Activated CD8-positive, alpha-beta memory T cell treated with anti-CD3 and anti-CD28 coated beads, Interleukin-2, amount 10 ng/mL, durations not matched to agents 7 days and 5 days (primary cell): ENCODE measurements at places on chromosomes 1 and 21.

DNA sequence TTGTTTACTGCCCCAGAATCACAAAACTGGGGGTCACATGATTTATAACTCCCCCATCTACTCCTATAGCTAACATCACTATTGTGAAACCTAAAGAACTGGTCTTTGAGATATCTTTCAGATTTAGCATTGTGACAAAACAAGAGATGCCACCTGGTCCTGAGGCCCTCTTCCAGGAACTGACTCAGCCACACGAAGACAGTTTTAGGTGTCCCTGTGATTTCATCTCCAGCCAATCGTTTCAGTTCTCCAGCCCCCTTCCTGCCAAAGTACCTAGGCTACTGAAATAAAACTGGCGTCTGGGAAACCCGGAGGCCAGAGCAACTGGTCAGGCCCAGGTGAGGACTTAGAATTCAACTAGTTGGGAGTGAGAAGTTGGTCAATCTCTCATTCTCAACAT, 36.6 kb downstream of the TBX19 start:
- DNase-seq: no peak

DNA sequence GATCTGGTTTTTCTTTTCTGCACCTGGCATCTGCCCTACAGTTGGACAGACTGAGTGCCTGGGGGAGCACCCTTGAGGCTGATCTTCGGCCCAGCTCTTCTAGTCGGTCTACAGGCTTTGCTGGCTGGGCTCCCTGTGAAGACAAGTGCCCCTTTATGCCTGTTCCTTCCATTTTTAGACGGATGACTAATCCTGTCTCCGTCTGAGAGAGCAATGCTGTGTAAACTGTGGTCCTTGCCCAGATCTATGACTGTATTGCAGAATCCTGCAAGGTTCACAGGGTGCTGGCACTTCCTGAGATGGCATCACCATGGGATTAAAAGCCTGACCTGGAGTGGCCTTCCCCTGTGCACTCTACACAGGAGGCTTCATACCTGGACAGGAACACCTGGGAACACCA, 47.6 kb upstream of the SAMD13 start:
- no peak for DNase-seq

GRCh38 chr1:5955479-5955977, 36.7 kb downstream of the NPHP4 start:
- no peak for DNase-seq

DNA sequence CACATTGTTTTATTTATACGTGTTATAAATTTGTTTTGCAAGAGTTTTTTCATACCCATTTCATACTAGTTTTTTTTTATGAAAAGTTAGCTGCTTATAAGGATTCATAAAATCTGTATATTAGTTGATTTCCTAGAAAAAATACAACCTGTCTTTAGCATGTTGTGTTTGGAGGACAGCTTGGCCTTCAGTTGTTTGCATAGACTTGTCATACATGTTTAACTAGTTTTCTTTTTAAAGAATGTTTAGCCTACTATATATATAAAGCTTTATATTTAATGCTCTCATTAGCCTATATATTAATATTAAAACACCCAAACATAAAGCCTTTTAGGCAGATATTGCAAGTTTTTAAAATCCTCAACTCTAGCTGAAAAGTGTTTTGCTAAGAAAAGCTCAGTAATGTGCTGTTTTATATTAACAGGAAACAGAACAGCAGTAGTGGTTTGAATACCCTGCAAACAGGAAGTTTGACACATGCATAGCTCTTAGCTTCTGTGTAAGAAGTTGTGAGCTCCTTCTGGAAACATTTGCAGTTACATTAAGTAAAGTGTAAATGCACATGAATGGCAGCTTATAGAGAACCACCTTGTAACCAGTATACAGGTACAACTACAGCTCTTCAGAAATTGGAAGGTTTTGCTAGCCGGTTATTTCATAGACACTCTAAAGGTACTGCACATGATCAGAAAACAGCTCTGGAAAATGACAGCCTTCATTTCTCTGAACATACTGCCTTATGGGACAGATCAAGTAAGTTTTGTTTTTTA, at the start of gene PRKACB:
Gene PRKACB, plus strand, starts transcription at position 476 of the 770 bp plus-strand sequence. Its CDS starts 91 bp downstream, at position 567.
- DNase-seq: no peak

DNA sequence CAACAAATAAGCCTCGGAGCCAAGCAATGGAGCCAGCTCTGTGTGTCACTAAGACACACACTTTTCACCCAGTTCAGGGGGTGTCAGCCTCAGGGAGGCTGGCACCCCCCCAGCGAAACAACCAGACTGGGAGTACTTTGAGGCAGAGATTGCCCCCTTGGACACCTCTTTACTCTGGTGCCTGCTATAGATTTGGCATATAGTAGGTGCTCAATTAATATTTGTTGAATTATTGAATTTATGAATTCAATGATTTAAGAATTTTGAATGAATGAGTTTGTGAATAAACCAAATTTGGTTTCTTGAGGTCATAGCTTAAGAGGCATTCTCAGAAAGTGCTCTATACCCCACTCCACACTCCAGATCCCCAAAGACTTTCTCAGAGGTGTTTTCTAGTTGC, 70.3 kb downstream of the OLIG1 start:
- no peak for DNase-seq

GRCh38 chr1:101595881-101596374, 359.1 kb downstream of the S1PR1 start:
- DNase-seq: no peak

DNA sequence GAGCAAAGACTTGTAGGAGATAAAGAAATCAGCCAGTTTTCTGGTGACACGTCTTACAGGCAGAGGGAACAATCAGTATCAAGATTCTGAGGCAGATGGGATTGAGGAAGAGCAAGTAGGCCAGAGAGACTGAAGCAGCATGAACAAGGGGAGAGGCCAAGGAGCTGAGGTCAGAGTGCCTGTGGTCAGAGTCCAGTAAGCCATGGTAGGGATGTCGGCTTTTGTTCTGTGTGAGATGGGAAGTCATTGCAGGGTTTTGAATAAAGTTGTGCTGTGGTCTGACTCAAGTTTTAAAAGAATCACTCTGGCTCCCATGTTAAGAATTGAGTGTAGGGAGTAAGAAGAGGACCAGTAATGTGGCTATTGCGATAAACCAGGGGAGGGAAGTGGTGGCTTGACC, 85.9 kb upstream of the IVNS1ABP start:
- DNase-seq: no peak

- DNase-seq: no peak
These were observed 114.6 kb downstream of the KAZN start for GRCh38 chr1:14713077-14713476.

DNA sequence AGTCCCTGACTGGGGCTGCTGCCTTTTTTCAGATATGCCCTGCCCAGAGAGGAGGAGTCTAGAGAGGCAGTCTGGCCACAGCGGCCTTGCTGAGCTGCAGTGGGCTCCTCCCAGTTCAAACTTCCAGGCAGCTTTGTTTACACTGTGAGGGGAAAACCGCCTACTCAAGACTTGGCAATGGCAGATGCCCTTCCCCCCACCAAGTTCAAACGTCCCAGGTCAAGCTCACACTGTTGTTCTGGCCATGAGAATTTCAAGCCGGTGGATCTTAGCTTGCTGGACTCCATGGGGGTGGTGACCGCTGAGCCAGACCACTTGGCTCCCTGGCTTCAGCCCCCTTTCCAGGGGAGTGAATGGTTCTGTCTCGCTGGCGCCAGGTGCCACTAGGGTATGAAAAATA, 18.3 kb upstream of the C1orf53 start:
- DNase-seq: no peak

DNA sequence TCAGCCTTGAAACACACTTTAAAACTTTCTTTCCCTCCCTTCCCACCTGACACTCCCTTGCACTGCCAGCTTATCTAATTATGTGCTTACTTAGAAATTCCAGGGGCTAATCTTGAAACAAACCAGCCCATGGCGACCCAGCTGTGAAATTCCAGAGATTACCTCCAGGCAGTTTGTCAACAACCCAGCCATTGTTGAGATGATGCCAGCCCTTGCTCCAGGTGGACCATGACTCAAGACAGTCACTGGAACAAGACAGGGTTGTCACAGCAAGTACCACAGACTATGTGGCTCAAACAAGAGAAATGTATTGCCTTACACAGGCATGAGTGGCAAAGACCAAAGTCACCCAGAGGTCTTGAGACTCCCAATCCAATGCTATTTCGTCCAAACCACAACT, 7.9 kb downstream of the FYB2 start:
- DNase-seq: no peak

- peak; percentile 69 for DNase-seq
These were observed at the start of gene WNT2B for GRCh38 chr1:112508278-112509004. TSS of gene WNT2B (plus strand) at chr1:112508965. CDS start at chr1:112509263, 298 bp downstream.

GRCh38 chr1:223837206-223837605, 8.5 kb downstream of the TP53BP2 start:
- DNase-seq: no peak

DNA sequence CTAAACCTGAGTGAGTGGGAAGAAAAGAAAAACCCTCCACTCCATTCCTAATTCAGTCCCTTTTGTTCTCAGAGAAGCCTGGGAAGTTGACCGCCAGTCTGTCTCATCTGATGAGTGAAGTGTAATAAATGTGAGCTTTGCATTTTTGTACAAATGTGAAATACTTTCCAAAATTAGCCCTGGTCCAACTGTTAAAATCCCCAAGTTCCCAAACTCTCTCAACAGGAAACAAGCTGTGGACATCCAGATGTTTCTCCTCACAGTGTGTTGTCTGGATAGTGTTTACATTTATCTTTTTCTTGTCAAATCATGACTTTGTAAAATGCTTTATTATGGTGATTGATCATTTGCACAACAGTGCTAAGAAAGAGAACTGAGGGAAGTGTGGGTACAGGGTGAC, 145.1 kb downstream of the TM2D1 start:
- no peak for DNase-seq

DNA sequence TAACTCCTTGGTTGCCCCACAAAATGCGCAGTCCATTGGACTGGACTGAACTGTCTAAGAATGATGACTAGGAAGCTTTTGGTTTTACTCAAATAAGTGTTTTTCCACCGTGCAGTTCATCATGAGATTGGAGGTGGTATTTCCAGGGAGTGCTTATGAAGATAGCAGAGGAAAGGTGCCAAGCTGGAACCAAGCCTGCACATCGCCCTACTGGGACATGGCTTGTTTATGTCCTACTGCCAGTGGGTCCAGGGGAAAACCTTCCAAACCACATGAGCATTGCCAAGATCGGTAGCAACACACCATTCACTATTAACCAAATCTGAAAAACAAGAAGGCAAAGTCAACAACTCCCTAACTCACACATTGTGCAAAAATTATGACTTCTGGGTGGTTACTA, 54.7 kb upstream of the DSCAM start:
- DNase-seq: no peak

- DNase-seq: no peak
These were observed 29.2 kb downstream of the BCAR3 start for GRCh38 chr1:93652323-93652949.

- no peak for DNase-seq
These were observed 44.4 kb downstream of the RWDD3 start for GRCh38 chr1:95278173-95279006.

DNA sequence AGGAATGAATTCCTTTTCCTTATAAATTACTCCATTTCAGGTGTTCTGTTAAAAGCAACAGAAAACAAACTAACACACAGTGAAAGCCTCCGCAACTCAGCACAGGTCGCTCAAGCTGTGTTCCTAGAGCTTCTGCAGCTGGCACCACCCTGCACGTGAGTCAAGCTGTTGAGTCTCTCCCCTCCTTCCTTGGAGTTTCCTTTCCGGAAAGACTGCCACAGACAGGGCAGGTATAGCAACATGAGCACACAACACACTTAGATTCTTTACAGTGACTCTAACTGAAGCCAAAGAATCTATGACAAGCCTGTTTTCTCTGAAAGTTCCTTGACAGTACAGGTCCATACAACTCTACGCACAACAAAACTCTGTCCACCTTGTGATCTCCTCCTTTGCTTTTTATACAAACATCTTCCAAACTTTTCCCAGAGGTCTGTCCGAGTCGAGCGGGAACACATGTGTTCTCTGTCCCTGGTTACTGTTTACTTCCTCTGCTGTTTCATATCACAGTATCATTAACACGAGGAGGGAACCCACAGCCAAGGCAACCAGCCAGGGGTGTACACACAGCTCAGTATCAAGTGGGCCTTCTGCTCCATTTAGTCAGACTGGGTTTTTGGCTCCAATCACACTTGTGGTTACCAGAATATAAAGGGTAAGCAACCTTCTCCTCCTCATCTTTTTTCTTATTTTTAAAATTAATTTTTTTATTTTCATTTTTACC, 38.7 kb upstream of the DESI2 start:
- DNase-seq: no peak

GRCh38 chr1:115939455-115939854, 36.9 kb upstream of the SLC22A15 start:
- DNase-seq: no peak

GRCh38 chr1:200483491-200484143, 73.8 kb upstream of the ZNF281 start:
- DNase-seq: peak; percentile 89

- peak; percentile 39 for DNase-seq
These were observed 50.8 kb upstream of the BOLA1 start for GRCh38 chr1:149848340-149849110.

GRCh38 chr1:54199151-54199764, 572 bp downstream of the CYB5RL start:
- no peak for DNase-seq

GRCh38 chr1:217876896-217877295, 245.8 kb downstream of the SPATA17 start:
- DNase-seq: no peak

- peak; percentile 45 for DNase-seq
These were observed 42.0 kb upstream of the PADI2 start for GRCh38 chr1:17161137-17161740.

GRCh38 chr1:54410359-54410758, 4.2 kb upstream of the SSBP3 start:
- DNase-seq: no peak

DNA sequence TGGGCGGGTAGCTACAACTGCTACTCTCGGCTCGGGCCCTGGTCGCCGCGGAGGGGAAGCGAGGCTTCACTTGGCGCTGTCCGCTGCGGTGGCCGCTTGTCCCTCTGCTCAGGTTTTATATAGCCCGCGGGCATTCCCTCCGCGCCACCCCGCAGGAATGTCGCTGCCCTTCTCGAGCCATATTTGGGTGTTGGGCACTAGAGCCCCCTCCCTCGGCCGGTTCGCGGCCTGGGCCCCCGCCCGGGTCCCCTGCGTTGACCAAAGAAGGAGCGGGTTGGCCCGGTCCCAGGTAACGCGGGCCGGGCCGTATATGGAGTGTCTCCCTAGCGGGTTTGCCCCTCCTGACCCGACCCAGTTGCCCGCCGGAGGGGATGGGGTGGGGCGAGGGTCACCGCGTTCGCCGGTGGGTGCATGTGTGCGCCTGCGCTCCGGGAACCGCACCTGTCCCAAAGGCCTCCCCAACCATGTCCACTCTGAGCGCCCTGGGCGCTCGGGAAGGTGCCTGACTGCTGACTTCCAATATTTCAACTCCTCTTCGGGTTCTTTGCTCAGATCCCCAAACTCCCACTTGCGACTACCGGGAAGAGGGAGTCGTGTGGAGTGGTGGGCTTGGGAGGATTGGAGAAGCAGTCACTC, at the start of gene ACTA1:
Gene ACTA1, minus strand, starts transcription at position 90 of the 636 bp plus-strand sequence. CDS start 979 bp downstream, outside the sequence.
- no peak for DNase-seq
